Occipital lobe (tissue), 3 donors: ENCODE measurements at places on chromosomes 5 and 9. TPM values are rescaled to one million over a fixed set of nuclear protein-coding genes. Genes with fewer than 3 reads are reported as not detected.

GRCh38 chr5:72468024-72468423, 39.2 kb downstream of the ZNF366 start:
- no peak for DNase-seq

GRCh38 chr5:111583758-111584203, 71.4 kb upstream of the STARD4 start:
- DNase-seq = no peak

The PPWD1 gene
- 60.5 TPM for total RNA-seq

DNA sequence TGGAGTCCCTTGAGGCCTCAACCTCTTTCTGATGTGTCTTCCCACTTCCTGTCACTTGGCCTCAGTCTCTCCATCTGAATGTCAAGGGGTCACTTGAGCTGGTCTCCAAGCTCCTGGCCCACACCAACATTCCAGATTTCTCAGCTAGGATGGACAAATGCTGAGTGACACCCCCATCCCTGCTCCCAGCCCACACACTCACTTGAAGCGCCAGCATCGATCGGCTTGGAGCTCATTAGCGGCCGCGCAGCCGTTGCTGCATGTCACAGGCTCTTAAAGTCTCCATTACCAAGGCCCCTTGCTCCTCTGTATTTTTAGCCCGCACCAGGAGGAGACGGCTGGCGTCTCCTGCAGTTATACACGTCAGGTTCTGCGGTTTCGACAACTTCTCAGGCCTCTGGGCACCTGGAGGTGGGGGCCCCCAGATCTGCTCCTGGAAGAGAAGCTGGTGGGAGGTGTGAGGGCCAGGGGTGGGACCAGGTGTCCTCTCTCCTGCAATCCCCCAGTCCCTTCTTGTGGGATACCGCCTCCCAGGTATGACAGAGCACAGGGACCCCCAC, 33.4 kb upstream of the ARAP3 start:
- no peak for DNase-seq

DNA sequence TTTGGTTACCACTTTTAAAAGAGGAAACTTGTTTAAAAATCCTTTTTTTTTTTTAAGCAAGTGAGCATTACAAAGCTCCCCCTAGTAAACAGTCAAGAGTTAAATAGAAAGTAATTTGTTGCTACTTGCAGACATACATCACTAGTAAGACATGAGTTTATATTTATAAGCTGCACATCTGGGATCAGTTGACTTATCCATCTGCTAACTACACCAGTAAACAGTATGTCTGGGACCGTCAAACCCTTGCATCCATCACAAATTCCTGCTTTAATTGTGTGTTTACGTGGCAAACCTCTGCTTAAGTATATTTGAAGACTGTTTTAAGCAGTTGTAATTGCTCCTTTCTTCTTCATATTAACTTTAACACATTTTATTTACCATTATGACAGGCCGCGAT, 146.8 kb downstream of the EBF1 start:
- no peak for DNase-seq

DNA sequence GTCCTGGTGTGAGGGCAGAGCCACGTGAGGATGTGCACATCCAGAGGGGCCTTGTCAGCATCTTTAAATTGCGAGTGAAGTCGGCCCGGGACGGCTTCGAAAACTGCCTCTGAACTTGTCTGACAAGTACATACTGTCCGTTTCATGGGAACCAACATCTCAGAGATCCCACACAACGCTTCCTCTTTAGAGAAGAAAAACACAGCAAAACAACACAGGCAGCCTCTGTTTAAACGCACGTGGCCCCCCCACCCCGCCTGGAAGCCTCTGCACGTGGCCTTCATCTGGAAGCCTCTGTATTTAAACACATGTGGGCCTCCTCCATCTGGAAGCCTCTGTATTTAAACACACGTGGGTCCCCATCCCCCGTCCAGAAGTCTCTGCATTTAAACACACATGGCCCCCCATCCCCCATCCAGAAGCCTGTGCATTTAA, 29.2 kb downstream of the CEP72 start:
- DNase-seq = no peak

- DNase-seq = no peak
Measured at GRCh38 chr5:33969572-33970452, 14.7 kb downstream of the SLC45A2 start.

The DNAJC25 gene
- total RNA-seq = 4.7 TPM

DNA sequence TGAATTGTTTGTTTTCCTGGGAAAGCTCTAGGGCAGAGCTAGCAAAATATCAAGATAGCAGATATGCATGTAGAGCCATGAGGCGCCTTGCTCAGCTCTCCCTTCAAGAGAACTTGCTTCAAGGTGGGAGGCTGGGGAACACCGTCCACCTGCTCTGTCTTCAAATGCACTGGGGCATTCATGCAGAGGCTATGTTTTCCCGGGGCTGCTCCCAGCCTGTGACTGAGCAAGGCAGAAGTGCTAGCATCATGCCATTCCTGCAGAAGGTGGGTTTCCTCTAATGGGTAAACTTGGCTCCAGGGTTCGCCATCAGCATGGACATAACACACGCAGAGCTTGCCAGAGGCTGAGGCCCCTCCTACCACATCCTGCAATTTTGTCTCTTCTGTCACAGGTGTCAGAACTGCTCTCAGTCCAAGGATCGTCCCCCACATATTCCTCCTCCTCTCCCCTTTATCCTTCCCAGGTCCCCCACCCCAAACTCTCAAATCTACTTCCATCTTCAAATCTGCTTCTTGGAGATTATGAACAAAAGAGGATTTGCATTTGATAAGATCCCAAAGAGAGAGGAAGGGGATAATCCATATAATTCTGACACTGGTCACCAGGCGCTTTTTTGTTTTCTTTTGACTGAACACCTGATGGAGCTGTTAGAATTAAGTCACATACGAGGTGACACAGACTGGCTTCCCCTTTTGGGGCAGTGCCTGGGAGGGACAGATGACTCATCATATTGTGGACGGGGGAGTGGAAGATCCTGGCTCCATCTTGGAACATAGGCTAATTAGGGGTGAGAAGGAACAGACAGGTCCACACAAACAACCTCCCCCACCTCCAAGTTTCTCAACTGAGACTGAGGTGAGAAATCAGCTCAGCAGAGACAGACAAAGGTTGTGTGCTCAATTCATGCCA, 85.0 kb upstream of the TAF11L2 start:
- DNase-seq = no peak

The PROB1 gene
- 0.16 TPM for total RNA-seq

- DNase-seq = no peak
Measured at GRCh38 chr9:127561491-127562278, 50.4 kb upstream of the STXBP1 start.

The SOHLH1 gene
- total RNA-seq = not detected

DNA sequence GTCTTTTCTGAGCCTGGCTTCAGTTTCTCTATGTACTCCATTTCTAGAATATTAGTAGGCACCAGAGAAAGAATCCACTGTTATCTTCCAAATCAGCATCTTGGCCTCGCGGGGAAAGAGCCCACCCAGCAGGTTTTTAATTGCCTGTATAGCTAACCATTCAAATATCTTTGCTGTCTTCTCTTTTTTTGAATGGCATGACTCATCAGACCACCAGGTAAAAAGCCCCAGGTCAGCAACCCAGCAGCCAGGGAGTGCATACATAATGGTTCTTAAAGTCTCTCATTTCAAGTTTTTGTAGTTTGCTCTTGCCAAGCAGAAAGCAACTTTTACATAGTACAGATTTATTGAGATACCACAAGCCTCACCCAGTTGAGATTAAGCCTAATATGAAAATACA, 50.7 kb downstream of the TMEM167A start:
- no peak for DNase-seq

GRCh38 chr9:116100711-116101121, 52.9 kb upstream of the PAPPA start:
- no peak for DNase-seq

DNA sequence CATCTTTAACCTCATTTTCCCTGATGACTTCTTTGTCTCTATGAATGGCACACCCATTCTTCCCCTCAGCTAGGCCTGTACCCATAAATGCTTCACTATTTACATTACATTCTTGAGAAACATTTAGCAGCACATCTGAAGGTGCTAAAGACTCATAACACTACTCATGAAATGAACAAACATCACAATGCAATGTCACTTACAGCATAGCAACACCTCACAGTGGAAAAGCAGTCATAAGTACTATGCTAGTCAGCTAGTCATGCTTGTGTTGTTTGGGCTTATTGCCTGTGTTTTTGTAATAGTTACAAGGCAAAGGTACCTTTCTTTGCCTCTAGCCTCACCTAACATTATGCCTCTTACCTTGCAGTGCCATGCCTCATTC, 228.9 kb downstream of the KIAA0825 start:
- no peak for DNase-seq

The BHMT gene
- total RNA-seq = not detected

- no peak for DNase-seq
Measured at GRCh38 chr5:97737608-97738007, 554.6 kb upstream of the RIOK2 start.

The SPINK4 gene
- total RNA-seq = not detected

The CARD9 gene
- 0.47 TPM for total RNA-seq

DNA sequence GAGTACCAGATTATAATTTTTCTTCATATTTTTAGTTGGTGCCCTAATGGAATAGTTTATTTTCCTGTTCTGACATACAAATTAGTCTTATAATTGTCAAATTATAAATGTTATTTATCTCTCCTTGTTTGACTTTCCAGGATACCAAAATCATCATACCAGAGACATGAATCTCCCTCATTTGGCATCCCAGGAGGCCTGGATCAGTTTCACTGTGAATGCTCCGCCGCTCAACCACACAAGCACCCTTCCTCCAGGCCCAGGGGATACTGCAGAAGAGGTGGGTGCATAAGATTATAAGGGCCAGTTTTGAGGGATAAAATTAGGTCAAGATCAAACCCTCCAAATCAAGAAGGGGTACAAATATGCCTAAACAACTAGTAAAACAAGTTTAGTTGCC, 1229.3 kb downstream of the CDH12 start:
- DNase-seq = no peak

DNA sequence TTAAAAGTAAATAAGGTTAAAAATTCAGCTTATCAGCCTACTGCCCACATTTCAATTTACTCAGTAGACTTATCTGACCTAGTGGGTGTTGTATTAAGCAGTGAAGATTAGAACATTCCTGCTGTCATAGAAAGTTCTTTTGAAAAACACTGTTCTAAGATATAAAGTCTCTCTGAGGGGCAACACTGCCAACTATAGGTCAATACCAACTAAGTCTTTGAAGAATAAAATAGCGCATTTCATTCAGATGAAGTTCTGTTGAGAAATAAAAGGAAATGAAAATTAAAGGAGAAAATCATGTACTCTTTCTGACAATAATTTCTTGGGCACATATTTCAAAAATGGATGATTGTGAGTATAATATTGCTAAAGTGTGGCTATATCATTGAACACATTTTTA, 86.8 kb downstream of the PTPRD start:
- no peak for DNase-seq

The TRIP13 gene
- total RNA-seq = 7.5 TPM

GRCh38 chr5:59115345-59115744, 532.5 kb downstream of the RAB3C start:
- no peak for DNase-seq

- DNase-seq = no peak
Measured at GRCh38 chr9:134660407-134660806, 18.8 kb downstream of the COL5A1 start.

The HSD17B3 gene
- not detected for total RNA-seq

GRCh38 chr5:32029261-32029660, 144.9 kb downstream of the GOLPH3 start:
- DNase-seq = no peak

DNA sequence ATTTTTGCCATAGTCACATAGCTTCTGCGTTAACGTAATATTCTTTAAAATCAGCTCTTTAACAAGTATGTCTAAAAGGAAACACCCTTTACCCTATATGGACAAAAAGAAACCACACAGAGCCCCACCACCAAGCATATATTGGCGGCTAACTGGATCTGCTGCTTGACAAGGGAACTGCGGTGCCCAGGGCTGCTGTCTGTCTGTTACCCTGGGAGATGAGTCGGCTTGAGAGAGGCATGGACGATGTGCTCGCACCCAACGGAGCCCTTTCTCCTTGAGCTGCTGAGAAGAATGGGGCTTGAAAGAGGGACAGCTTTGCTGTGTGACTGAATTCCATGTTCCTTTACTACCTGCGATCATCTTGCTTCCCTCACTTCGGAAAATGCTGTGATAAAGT, 158.6 kb upstream of the SHB start:
- no peak for DNase-seq

DNA sequence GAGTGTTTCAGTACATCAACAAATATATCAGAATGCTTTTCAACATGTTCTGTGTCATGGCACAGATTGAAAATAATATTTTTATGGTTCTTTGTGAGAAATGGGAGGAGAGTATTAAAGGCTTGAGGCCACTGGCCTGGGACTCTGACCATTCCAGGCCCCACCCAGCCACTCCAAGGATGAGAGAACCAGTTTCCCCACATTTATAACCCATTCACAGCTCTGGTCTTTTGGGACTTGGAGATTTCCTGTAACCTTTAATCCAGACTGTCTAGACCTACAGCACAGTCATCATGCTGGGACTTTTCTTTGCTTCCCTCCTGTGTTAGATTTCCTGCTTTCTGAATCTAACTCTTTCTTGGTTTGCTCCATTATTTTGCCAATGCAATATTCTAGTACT, 389.6 kb downstream of the KIAA0825 start:
- no peak for DNase-seq

The FBXL7 gene
- 3.0 TPM for total RNA-seq

- DNase-seq = no peak
Measured at GRCh38 chr9:87887661-87888480, 5.2 kb downstream of the SPATA31E1 start.

GRCh38 chr9:134046894-134047681, 20.7 kb downstream of the BRD3 start:
- DNase-seq = no peak

GRCh38 chr9:89398621-89399020, 80.3 kb downstream of the SECISBP2 start:
- DNase-seq = no peak

The ZSWIM6 gene
- 57.4 TPM for total RNA-seq

DNA sequence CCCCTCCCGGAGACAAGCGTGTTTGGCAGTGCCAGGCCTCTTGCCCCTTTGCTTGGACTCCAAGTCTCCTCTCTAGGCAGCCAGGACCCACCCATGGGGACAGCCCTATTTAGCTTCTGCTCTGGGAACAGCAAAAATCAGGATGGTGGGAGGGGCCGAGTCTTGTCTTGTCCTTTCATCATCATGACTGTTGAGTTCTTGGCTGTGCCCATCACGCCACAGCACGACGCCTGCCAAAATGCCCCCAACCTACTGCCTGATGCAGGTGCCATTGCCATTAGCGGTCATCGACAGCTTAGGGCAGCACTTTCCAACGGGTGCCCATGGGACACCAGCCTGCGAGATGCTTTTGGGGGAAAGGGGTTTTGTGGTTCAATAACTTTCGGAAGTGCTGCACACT, 18.9 kb downstream of the PLPP7 start:
- no peak for DNase-seq

The PCA3 gene
- 0.16 TPM for total RNA-seq

The CKMT2 gene
- total RNA-seq = 1.2 TPM

The IFNK gene
- not detected for total RNA-seq

DNA sequence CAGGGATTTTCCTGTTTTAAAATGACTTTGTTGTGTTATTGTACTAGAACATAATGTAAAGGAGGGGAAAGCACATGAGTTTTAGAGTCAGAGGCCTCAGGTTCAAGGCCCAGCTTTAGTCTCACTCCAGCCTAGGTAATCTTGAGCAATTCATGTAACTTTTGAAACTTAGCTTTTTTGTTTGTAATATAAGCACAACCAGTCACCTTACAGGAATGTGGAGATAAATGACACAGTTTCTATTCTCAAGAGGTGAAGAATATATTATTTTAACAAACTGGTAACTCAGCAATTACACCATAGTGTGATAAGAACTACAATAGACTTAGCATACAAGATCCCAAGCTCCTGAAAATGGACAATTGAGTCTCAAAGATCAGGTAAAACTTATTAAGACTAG, 51.2 kb downstream of the ADAMTS19 start:
- no peak for DNase-seq
